ENCODE measurements at places on chromosomes 11 and 22. TPM values are rescaled to one million over a fixed set of nuclear protein-coding genes. Genes with fewer than 3 reads are reported as not detected.

Gene MS4A15
- polyA plus RNA-seq, result 0.22 TPM

GRCh38 chr11:114438303-114438702 is 964 bp upstream of the REXO2 start:
- no peaks in the 10 kb centered on the region for H3K36me3 ChIP-seq
- H3K4me1 ChIP-seq, result peaks cover 17% of the 10 kb centered on the region
- H3K27ac ChIP-seq, result no peak overlapping the region
- no peaks in the 10 kb centered on the region for H3K27me3 ChIP-seq

Gene PANX3
- not detected for polyA plus RNA-seq

GRCh38 chr11:21641869-21642268 is 551.0 kb upstream of the ANO5 start:
- no peak overlapping the region for H3K27ac ChIP-seq
- H3K36me3 ChIP-seq, result no peaks in the 10 kb centered on the region
- H3K4me3 ChIP-seq, result no peak overlapping the region
- no peaks in the 10 kb centered on the region for H3K4me1 ChIP-seq

Gene CSNK1E
- 49.1 TPM for polyA plus RNA-seq

DNA sequence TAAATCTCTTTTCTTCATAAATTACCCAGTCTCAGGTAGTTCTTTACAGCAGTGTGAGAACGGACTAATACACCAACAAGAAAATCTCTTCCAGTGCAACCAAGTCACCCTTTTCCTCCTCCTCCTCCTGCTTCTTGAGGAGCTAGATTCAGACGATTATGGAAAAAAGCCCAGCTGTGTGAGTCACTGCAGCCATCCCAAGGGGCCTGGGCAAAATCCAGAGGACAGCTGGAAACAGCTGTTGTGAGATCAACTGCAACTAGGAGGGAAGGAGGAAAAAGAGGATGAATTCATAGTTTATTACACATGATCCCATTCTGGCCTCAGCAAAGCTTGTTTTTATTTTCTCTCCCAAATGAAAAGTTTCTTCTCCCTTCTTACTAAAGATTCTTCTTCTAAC is 32.9 kb downstream of the RBFOX2 start:
- peaks cover 13% of the 10 kb centered on the region for H3K4me1 ChIP-seq
- no peaks in the 10 kb centered on the region for H3K36me3 ChIP-seq
- peak; percentile 72 for DNase-seq
- no peak overlapping the region for H3K27ac ChIP-seq

Gene OR2D2
- not detected for polyA plus RNA-seq

DNA sequence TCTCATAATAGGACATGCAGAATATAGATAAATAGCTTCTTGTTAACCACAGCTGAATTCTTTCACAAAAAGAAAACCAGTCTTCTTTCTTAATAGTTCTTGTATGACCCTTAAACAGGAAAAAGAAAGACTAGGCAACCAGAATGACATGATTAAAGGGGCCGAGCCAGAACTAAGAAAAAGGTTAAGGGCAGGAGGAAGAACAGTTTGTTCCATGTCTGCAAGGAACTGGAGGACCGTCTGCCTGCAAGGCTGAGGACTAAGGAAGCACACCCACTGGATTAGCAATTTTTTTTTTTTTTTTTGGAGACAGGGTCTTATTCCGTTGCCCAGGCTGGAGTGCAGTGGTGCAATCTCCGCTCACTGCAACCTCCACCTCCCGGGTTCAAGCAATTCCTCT is 26.0 kb upstream of the TMPRSS5 start:
- H3K36me3 ChIP-seq, result peaks cover 18% of the 10 kb centered on the region
- H3K27me3 ChIP-seq, result no peaks in the 10 kb centered on the region
- no peak overlapping the region for H3K27ac ChIP-seq
- peaks cover 13% of the 10 kb centered on the region for H3K4me1 ChIP-seq
- no peak overlapping the region for H3K4me3 ChIP-seq

GRCh38 chr22:49608228-49608627 is 219.4 kb downstream of the BRD1 start:
- H3K27ac ChIP-seq, result no peak overlapping the region
- H3K27me3 ChIP-seq, result no peaks in the 10 kb centered on the region
- DNase-seq, result no peak
- H3K36me3 ChIP-seq, result no peaks in the 10 kb centered on the region
- no peak overlapping the region for H3K4me3 ChIP-seq
- H3K4me1 ChIP-seq, result no peaks in the 10 kb centered on the region

- peaks cover 12% of the 10 kb centered on the region for H3K27me3 ChIP-seq
- no peak for DNase-seq
Observed at GRCh38 chr22:41915786-41916493, 1.1 kb upstream of the SHISA8 start.

- H3K4me3 ChIP-seq, result no peak overlapping the region
- H3K36me3 ChIP-seq, result no peaks in the 10 kb centered on the region
- H3K27me3 ChIP-seq, result no peaks in the 10 kb centered on the region
Observed at GRCh38 chr22:24440270-24440717, 12.9 kb downstream of the ADORA2A start.

Gene SHANK2
- 2.0 TPM for polyA plus RNA-seq

DNA sequence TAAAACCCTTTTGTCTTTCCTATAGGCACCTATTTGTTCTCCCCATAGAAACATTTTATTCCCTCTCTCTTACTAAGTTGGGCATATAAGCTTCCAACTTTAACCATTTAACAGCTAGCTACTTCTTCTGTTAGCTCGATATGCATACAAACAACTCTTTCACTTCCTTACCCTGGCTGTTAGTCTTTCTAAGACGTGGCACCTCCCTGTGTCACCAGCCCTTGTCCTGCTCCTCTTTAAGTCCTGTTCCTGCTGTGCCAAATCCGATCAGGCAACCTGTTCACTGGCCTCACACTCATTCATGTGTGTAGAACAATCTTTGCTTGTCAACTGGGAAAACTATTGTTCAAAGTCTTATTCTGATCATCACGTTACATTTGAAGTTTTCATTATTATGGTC is 1376.1 kb upstream of the TENM4 start:
- no peak for DNase-seq
- H3K4me1 ChIP-seq, result no peaks in the 10 kb centered on the region
- no peak overlapping the region for H3K4me3 ChIP-seq
- H3K36me3 ChIP-seq, result no peaks in the 10 kb centered on the region
- no peak overlapping the region for H3K27ac ChIP-seq

- DNase-seq, result peak; percentile 44
- peaks cover 14% of the 10 kb centered on the region for H3K4me1 ChIP-seq
- peak overlapping the region; percentile 73 for H3K27ac ChIP-seq
- H3K4me3 ChIP-seq, result peak overlapping the region; percentile 24
- no peaks in the 10 kb centered on the region for H3K27me3 ChIP-seq
Observed at GRCh38 chr11:13207665-13208594, 69.7 kb upstream of the BMAL1 start.

DNA sequence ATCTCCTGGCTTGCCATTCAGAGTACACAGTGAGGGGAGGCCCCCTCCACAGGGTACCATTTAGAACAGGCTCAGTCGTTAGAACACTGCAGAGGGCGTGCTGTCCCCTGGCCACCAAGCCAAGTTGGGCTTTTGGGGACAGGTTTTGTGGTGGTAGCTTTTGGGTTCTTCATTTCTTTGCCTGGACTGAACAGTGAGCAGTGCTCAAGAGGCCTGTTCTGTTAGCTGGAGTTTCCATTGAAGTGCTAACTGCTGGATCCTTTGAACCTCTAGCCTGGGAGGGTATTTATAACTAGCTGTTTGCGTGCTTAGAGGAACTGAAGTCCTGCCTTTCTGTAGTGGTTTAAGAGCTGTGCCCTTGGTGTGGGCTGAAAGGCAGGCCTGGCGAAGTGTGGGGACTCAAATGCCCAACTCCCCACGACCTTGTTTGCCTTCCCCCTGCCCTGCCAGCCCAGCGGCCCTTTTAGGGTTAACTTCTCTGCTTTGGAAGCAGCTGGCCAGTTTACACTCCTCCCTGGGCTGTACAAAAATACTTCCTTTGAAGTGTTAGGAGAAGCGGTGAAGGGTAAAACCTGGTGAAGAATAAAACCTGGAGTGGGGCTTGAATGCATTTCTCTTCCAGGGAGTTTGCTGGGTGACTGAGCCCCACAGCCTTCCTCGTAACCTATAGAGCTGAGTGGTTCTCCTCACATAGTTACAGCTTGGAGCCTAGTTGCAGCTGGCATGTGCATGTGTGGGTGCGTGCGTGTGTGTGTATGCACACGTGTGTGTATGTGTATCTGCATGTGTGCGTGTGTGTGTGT is 34.6 kb downstream of the ZNRF3 start:
- peak overlapping the region; percentile 3 for H3K27ac ChIP-seq
- no peak overlapping the region for H3K4me3 ChIP-seq
- no peaks in the 10 kb centered on the region for H3K36me3 ChIP-seq
- H3K27me3 ChIP-seq, result no peaks in the 10 kb centered on the region
- H3K4me1 ChIP-seq, result peaks cover 31% of the 10 kb centered on the region
- DNase-seq, result peak; percentile 45

Gene ZNF214
- 2.3 TPM for polyA plus RNA-seq

GRCh38 chr11:67433536-67434394 is 3.7 kb downstream of the PTPRCAP start:
- H3K27ac ChIP-seq, result no peak overlapping the region
- H3K27me3 ChIP-seq, result no peaks in the 10 kb centered on the region
- DNase-seq, result no peak
- no peak overlapping the region for H3K4me3 ChIP-seq
- H3K4me1 ChIP-seq, result peaks cover 17% of the 10 kb centered on the region

DNA sequence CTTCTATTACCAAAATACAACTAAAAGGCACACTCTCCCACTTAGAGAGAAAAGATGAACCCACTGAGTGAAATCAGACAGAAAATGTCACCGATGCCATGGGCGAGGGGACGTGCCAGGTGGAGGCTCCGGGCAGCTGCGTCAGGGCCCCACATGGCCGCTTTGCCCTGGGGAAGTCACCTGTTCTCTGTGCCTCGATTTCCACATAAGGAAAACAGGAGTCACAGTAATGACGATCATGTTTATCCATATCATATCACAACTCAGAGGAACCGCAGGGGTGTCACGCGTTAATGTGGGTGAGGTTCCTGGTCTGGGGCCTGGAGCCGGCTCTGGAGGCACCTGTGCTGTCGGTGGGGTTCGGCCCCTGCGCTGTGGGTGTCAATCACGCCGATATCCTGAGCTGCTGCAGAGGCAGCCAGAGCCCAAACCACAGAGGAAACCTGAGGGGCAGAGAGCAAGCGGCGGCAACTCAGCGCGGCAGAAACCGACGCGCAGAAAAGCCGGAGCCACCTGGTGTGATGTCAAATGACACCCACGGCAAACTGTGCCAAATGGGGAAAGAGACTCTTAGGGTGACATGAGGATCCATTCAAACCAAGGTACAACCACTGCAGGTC is 243.7 kb downstream of the BRD1 start:
- H3K4me3 ChIP-seq, result no peak overlapping the region
- H3K36me3 ChIP-seq, result no peaks in the 10 kb centered on the region
- no peaks in the 10 kb centered on the region for H3K27me3 ChIP-seq
- DNase-seq, result no peak
- H3K27ac ChIP-seq, result no peak overlapping the region
- H3K4me1 ChIP-seq, result no peaks in the 10 kb centered on the region

- no peaks in the 10 kb centered on the region for H3K36me3 ChIP-seq
- no peaks in the 10 kb centered on the region for H3K27me3 ChIP-seq
- peaks cover 10% of the 10 kb centered on the region for H3K4me1 ChIP-seq
- no peak for DNase-seq
- no peak overlapping the region for H3K27ac ChIP-seq
Observed at GRCh38 chr11:94923004-94923334, 50.4 kb downstream of the CWC15 start.

- H3K27ac ChIP-seq, result no peak overlapping the region
- peak; percentile 59 for DNase-seq
- no peaks in the 10 kb centered on the region for H3K4me1 ChIP-seq
- no peaks in the 10 kb centered on the region for H3K36me3 ChIP-seq
Observed at GRCh38 chr11:73931039-73931645, 19.7 kb upstream of the DNAJB13 start.

GRCh38 chr11:76314741-76315090 is 66.2 kb downstream of the THAP12 start:
- H3K27ac ChIP-seq, result no peak overlapping the region
- DNase-seq, result no peak
- H3K27me3 ChIP-seq, result no peaks in the 10 kb centered on the region
- H3K36me3 ChIP-seq, result no peaks in the 10 kb centered on the region

Gene FGF3
- polyA plus RNA-seq, result not detected

GRCh38 chr11:12815129-12815480 is 140.9 kb downstream of the TEAD1 start:
- no peak for DNase-seq
- no peak overlapping the region for H3K4me3 ChIP-seq

DNA sequence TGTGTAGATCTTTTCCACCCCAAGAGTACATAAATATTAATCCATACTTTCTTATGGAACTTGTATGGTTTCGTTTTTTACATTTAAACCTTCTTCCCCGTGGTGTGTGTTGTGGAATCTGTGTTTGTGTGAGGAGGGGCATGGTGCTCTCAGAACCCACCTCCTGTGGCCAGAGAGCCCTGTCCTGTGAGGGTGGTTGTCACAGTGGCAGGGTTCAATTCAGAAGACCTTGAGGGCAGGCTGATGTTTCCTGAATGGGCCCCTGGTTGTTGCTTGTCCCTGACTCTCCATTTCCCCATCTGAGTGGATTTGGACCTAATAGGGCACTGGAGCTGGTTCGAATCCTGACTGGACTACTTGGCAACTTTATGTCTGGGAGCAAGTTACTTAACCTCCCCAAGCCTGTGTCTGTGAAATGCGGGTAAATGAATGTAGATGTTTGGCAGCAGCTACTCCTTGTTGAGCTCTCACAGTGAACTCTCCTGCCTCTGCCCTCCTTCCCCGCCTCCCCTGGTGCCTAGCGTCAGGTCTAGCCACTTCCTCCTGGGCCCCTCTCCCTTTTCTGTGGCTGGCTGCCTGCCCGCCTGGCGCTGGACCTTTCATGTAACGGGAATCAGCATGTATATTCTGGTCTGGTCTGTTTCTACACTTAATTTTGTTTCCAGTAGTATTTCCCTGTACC is 7.3 kb downstream of the NEAT1 start:
- H3K4me3 ChIP-seq, result no peak overlapping the region
- H3K4me1 ChIP-seq, result peaks cover 89% of the 10 kb centered on the region
- peak; percentile 77 for DNase-seq
- no peaks in the 10 kb centered on the region for H3K27me3 ChIP-seq

- no peak for DNase-seq
- peaks cover 62% of the 10 kb centered on the region for H3K4me1 ChIP-seq
- H3K27me3 ChIP-seq, result no peaks in the 10 kb centered on the region
- H3K4me3 ChIP-seq, result no peak overlapping the region
- no peaks in the 10 kb centered on the region for H3K36me3 ChIP-seq
Observed at GRCh38 chr11:94796863-94797262, 28.7 kb downstream of the AMOTL1 start.

Gene MMP1
- polyA plus RNA-seq, result not detected

DNA sequence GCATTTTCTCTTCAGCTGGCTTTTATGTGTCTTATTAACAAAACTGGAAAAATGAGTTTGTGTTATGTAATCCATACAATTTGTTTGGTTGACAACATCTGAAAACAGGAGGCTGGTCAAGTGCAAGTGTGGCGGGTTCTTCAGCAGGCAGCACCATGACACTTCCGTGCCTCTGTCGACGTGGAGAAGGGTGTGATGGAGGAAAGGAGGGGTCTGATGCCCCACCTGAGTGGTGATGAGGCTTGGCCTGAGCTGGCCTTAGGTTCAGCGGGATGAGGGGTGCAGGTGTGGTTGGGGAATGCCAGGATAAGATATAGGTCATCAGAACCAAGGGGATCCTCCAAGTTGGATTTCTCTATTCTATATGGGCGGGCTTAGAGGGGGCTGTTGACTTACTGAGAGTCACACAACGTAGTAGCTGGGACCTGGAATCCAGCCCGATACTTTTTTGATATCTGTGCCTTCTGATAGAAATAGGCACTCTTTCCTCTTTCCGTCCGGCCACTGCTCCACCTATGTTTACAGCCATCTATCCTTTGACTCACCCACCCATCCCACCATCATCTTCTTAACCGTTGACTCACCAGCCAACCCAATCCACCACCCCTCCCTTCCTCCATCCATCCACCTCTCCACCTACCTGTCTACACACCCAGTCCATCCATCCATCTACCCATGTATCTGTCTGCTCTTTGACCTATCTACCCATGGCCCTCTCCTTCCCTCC is 29.0 kb downstream of the SHANK3 start:
- no peak overlapping the region for H3K4me3 ChIP-seq
- H3K36me3 ChIP-seq, result no peaks in the 10 kb centered on the region
- no peaks in the 10 kb centered on the region for H3K4me1 ChIP-seq
- no peaks in the 10 kb centered on the region for H3K27me3 ChIP-seq
- no peak for DNase-seq
